ENCODE measurements at places on chromosomes 13 and 19.

GRCh38 chr19:10643968-10644259 is 10.2 kb upstream of the ILF3 start:
- DNase-seq = no peak

DNA sequence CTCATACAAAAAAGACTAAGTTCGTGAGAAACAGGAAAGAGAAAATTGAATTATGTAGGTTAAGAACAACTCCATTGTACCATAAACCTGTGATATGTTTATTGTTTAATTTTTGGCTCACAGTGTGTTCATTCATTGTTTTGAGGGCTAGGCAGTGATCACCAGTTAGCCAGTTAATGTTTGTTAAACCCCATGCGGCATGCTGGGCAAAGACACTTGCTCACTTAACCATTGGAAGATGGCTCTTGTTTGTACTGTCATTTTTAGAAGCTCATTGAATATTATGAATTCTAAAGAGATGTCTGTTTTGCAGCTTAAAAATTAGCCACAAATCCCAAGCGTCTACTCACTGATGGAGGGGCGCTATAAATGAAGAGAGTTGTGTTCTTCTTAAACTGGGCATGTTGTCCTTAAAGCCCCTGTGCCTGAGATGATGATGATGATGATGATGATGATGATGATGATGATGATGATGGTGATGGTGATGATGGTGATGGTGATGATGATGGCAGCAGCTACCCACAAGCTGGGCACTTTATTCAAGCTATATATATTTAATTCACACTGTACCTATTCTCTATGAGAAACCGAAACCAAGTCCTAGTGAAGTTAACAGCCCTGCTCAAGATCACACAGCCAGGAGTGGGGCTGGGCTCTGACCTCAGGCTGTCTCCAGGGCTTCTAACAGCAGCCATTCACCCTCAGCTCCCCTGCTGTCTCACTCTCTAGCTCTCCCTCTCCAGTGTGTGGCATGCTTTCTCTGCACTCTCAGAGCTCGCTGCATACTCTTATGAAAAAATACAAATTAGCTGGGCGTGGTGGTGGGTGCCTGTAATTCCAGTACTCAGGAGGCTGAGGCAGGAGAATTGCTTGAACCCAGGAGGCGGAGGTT is 169.1 kb downstream of the SHISA2 start:
- no peak for DNase-seq

DNA sequence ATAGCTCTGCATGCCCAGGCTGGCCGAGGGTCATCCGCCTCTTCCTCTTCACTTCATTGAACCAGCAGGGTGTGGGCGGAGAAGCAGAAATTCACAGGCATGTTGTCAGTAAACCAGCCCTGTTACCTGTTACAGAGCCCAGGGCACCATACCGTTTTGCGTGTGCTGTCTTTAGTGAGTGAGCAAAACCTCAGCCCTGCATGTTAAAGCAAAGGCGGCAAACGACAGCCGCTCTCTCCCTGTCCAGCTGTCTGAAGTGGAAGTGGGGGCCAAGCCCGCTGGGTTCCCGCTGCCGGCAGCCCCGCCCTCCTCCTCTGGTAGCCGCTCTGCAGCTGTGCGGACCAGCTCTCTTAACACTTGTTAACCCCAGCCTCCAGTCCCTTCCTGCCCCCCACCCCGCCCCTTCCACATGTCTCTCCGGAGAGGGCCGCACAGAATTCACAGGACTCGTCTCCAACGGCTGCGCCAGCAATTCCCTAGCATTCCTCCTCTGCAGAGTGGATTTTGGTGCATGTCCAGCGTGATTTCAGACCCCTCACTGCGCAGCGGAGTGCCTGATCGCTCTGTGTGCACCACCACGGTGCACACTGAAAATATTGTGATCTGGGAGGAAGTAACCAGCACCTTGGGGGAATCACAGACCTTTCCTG is 12.7 kb downstream of the KLHL26 start:
- DNase-seq = no peak

DNA sequence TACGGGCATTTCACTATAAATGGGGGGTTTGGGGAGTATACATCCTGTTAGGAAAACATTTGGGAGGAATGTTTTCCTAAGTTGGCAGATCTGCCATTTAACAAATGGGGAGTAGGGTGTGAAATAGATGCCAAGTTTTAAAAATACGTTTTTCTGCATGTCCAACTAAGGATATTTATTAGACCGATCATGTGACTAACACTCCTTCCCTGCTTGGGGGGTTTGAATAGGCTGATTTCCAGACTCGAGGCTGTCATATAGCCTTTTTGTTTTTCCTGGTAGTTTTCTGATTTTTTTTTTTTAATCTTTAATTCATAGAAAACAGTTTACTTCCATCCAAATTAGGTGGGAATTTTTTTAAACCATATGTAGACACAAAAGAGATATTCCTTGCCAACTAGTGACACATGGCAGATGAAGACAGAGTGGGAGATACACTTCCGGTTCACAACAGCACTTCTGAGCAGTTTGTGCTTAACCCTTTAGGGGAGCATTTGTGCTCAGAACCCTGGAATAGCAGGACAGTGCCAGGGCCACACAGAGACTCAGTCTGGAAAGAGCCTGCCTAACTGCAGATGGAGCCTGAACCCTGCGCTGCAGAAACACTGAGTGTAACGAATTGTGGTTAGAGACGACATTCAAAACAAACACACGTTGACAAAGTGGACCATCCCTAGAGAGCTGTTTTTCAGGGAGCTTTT is 5.6 kb upstream of the GATAD2A start:
- no peak for DNase-seq

DNA sequence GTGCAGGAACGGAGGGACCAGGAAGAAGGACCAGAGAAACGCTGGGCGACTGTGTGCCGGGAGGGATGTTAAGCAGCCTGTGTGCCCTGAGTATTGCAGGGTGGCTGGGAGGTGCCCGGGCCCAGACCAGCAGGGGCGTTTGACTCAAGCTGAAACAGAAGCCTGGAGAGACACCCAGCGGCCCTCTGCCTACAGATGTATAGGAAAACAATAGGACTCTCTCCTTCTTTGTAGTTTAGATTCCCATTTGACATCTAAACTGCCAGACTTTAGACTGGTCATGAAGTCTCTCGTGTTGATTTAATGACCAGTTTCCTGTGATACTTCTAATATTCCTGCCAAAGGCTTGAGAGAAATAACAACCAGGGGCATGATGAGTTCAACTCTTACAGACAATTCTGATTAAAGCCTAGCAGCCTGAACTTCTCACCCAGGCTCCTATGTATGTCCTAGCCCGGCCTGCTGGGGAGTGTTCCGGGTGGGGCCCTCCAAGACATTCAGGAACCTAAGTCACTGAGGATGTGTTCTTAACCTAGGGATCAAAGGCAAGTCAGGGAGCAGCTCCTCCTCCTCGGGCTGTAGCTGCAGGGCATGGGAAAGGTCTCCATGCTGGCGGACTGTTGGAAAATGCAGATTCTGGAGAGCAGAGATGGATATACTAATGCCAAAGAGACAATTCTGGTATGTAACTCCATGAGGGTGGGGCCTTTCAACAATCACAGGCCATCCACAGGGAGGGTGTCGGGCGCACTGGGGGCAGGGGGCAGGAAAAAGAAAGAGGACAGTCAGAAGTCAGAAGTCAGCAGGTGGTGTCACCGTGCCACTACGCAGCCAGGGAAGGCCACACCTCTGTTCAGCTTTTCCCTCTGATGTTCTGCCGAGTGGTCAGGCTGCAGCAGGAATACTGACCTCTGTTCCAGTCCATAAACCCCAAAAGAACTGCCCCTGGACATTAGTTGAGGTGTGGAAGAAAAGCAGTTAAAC is 131.8 kb downstream of the STARD13 start:
- DNase-seq = peak; percentile 68

- no peak for DNase-seq
Measured at GRCh38 chr13:48029859-48030258, 7.7 kb upstream of the NUDT15 start.

DNA sequence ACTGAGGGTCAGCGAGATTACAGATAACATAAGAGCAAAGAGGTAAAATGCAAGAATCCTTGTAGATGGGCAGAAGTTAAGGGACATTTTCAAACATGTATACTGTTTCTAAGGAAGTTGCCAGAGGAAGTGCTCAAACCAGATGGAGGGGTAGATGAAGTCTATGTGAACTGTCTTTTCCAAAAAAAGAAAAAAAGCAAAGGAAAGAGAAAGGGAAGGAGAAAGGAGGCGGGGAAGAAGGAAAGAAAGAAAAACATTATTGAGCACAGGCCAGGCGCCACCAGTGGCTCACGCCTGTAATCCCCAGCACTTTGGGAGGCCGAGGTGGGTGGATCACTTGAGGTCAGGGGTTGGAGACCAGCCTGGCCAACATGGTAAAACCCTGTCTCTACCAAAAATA is 5.3 kb downstream of the DMAC2 start:
- DNase-seq = no peak

- DNase-seq = peak; percentile 84
Measured at GRCh38 chr19:56671613-56671994, at the start of gene ZNF835. TSS of gene ZNF835 (minus strand) at chr19:56671757. CDS start at chr19:56665198, 6,559 bp downstream.

GRCh38 chr13:114256547-114256946 is 21.9 kb downstream of the CDC16 start:
- DNase-seq = no peak

- no peak for DNase-seq
Measured at GRCh38 chr19:33345163-33345562, 28.3 kb upstream of the CEBPG start.

- DNase-seq = no peak
Measured at GRCh38 chr13:73167028-73167820, 108.4 kb downstream of the KLF5 start.

GRCh38 chr19:41455936-41456335 is 13.0 kb downstream of the ERICH4 start:
- DNase-seq = no peak
